BJ (cell line): ENCODE measurements at places on chromosomes 5 and 9.

GRCh38 chr5:95864944-95865504 lies 42.5 kb upstream of the GLRX start:
- no peak for DNase-seq

DNA sequence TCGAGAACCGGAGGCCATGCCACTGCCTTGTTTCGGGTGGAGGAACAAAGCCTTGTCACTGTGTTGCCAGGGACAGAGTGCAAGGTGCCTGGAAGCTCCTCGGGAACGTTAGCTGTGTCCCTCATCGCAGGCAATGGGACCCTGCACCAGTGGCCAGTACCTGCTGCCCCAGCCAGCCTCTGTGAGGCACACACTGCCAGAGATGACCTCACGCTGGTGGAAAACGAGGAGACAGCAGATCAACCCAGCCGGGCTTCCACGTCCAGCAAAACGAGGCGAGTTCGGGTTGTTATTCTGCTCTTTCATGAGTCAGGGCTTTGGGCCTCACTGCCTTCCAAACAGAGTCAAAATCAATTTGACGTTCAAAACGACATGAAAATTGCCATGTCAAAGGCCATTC lies 104.1 kb downstream of the ADAMTS2 start:
- DNase-seq: no peak

- no peak for DNase-seq
These were observed 28.5 kb downstream of the AOPEP start for GRCh38 chr9:94754976-94755475.

- no peak for DNase-seq
These were observed 20.1 kb downstream of the BTNL9 start for GRCh38 chr5:181060231-181060590.

DNA sequence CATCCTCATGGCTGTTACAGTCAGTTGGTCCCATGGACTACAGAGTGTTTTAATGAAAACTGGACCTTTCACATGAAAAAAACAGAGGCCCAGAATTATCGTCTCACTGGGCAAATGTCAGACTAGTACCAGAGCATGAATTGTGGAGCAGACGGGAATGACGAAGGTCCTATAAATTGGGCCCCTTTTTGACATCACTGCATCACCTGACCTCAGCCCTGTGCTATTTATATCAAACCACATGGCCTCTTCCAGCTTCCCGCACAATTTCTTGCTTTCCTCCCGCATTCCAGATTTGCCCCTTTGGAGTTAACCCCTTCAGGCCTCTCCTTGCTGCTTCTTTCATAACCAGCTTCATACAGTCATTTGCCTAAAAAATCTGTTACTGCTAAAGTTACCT lies 301.7 kb downstream of the ATPSCKMT start:
- DNase-seq: no peak
